Stimulated activated CD4-positive, alpha-beta T cell treated with anti-CD3 and anti-CD28 coated beads, TNF-alpha, amount 100 ng/mL, for 24 hours (primary cell): ENCODE measurements at places on chromosomes 3 and 15.

DNA sequence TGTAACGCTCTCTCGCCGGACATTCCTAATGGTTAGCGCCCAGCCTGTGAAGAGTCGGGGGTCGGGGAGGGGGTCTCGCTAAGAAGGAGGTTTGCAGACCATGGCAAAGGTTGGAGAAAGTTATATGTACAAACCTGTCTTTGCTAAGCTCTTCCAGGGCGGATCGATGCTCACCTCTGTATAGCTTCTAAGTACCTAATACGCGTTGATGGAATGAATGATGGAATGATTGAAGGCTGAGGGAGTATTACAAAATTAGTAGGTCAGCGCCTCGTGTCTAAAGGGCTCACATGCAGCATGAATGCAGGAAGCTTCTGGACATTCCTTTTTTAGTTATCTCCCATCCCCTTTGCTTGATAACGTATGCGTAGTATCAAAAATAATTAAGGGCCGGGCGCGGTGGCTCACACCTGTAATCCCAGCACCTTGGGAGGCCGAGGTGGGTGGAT is 305 bp upstream of the KPNA1 start:
- DNase-seq: no peak

DNA sequence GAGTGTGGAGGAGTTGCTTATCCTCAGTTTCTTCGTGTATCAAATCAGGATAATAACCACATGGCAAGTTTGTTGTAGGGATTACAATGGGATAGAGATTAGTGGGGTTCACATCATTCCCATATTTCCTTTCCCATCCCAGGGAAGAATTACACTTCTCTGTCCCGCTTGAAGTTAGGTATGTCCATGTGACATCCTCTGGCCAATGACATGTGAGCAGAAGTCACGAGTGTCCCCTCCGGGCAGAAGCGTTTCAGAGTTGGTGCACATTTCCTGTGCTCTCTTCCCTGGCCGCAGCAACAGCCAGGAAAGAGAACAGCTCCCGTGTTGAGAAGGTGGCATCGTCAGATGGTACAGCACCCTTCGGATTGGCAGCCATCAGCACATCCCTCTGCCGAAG is 36.7 kb upstream of the HES1 start:
- no peak for DNase-seq

DNA sequence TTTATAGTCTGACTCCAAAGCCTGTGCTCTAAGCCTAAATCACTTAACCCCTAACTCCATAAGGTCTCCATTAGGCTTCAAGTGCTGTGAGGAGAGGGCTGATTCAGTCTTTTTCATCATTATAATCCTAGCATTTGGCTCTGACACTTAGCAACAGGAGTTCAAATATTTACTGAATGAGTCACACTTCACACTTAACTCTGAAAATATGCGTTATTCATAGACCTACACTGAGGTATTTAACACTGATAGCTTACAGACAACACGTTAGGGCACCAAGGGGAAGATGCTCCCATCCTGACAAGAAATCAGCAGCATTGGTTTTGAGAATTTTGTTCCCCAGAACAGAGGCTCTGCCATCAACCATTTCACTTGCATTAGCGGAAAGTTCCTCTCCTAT is 53.5 kb downstream of the MSL2 start:
- no peak for DNase-seq

GRCh38 chr3:51813539-51813938 is 34.5 kb upstream of the IQCF6 start:
- DNase-seq: no peak

- no peak for DNase-seq
Measured at GRCh38 chr15:41483115-41483514, 10.6 kb upstream of the ITPKA start.

GRCh38 chr3:147551491-147551890 is 142.3 kb downstream of the ZIC1 start:
- no peak for DNase-seq

GRCh38 chr3:126338790-126339288 is 18.4 kb downstream of the KLF15 start:
- no peak for DNase-seq

DNA sequence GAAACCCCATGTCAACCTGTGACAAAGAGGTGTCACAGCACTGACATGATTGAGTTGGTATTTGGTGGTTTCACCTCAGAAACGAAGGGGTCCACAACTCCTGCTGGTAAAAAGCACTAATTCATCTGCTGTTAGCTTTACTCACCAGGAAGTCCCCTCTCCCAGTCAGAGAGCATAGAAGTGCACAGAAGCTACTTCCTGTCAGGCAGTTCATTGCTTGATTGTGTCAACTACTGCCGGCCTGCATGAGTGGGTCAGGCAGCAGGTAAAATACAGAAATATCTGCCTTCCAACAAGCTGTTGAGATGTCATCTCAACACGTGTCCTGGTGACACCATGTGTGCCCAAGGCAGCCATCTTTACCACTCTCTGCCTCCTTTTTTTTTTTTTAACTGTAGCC is 596.6 kb upstream of the NR2F2 start:
- DNase-seq: no peak

DNA sequence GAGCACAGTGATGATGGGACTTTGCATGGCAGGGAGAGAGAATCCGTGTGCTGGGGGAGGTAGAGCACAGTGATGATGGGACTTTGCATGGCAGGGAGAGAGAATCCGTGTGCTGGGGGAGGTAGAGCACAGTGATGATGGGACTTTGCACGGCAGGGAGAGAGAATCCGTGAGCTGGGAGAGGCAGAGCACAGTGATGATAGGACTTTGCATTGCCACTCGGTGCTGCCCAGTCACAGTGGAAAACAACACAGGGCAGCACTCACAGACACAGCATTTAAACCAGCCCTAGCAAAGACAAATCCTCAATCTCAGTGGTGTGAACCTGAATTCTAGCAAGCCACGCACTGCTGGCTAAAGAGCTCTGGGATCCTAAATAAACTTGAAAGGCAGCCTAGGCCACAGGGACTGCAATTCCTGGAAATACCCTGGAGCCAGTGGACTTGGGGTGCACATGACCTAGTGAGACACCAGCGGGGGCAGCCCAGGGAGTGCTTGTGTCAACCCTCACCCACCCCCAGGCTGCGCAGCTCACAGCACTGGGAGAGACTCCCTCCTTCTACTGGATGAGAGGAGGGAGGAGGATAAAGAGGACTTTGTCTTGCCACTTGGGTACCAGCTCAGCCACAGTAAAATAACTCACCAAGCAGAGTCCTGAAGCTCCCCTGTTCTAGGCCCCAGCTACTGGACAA is 23.4 kb upstream of the TNK2 start:
- DNase-seq: no peak

- DNase-seq: no peak
Measured at GRCh38 chr3:77935418-77935817, 895.5 kb downstream of the ROBO2 start.

- no peak for DNase-seq
Measured at GRCh38 chr3:141287326-141287725, 55.7 kb downstream of the PXYLP1 start.

DNA sequence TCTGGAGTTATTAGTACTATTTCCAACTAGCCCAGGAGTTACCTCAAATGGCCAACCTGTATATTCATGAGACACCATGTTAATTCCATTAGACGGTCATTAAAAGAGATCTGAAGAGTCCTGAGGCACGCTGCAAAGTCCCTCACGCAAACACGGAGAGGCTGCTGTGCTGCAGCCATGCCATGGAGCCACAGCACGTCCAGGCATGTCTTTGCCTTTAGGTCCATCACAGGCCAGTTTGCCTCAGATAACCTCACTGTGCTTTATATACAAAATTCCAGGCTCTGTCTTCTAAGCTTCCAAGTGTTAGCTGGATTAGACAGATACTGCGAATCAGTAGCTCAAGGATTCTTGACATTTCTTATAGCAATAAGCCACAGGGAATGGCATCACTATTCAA is 9.8 kb upstream of the PLAAT1 start:
- no peak for DNase-seq
